ENCODE measurements at places on chromosomes 2 and 18.

GRCh38 chr2:27989149-27989548 lies 98.6 kb downstream of the BABAM2 start:
- peaks cover 9% of the 10 kb centered on the region for H3K36me3 ChIP-seq
- peak overlapping the region; percentile 6 for H3K27ac ChIP-seq
- H3K27me3 ChIP-seq: no peaks in the 10 kb centered on the region
- no peak overlapping the region for H3K4me3 ChIP-seq
- no peak for DNase-seq

GRCh38 chr2:128377071-128377910 lies 58.6 kb upstream of the HS6ST1 start:
- DNase-seq: no peak
- H3K4me3 ChIP-seq: no peak overlapping the region
- H3K4me1 ChIP-seq: peaks cover 2% of the 10 kb centered on the region
- H3K27me3 ChIP-seq: peaks cover 10% of the 10 kb centered on the region
- H3K36me3 ChIP-seq: no peaks in the 10 kb centered on the region

- H3K4me1 ChIP-seq: no peaks in the 10 kb centered on the region
- H3K4me3 ChIP-seq: no peak overlapping the region
- H3K36me3 ChIP-seq: peaks cover 3% of the 10 kb centered on the region
- H3K27ac ChIP-seq: no peak overlapping the region
Measured at GRCh38 chr2:36516136-36516870, 81.7 kb downstream of the FEZ2 start.

DNA sequence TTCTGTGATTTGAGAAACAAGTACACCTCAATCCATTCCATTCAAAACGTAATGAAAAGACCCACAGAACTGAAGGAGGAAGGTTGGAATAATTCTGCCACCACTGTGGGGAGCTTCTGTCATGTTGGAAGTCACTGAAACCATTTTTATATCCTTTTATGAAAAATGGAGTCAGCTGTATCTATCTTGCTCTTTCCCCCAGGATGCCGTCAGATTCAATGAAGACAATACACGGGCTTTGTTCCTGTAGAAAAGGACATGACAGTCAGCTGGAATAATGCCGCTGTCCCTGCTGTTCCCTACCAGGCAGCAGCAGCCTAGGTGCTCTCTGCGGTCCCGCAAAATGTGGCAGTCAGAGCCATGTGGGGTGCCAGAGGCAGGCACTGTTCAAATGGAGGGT lies 52.5 kb upstream of the APCDD1 start:
- peaks cover 31% of the 10 kb centered on the region for H3K27me3 ChIP-seq
- no peak overlapping the region for H3K4me3 ChIP-seq
- no peak overlapping the region for H3K27ac ChIP-seq
- H3K4me1 ChIP-seq: no peaks in the 10 kb centered on the region
- no peak for DNase-seq

- no peaks in the 10 kb centered on the region for H3K4me1 ChIP-seq
- DNase-seq: no peak
- no peak overlapping the region for H3K27ac ChIP-seq
- H3K27me3 ChIP-seq: peaks cover 6% of the 10 kb centered on the region
Measured at GRCh38 chr18:24918257-24918656, 433.7 kb downstream of the ZNF521 start.

Data from T-helper 17 cell (primary cell).